Common myeloid progenitor, CD34-positive (primary cell): ENCODE measurements at places on chromosomes 7 and 10.
A peak's percentile ranks its signal among the peaks of the same experiment; 100 is the strongest.

GRCh38 chr7:138813945-138814344 lies 15.9 kb upstream of the ATP6V0A4 start:
- no peak for DNase-seq

- peak; percentile 88 for DNase-seq
Measured at GRCh38 chr10:59907918-59908807, 1.8 kb upstream of the CCDC6 start.

- DNase-seq, result no peak
Measured at GRCh38 chr10:110843796-110844616, 27.7 kb upstream of the PDCD4 start.

GRCh38 chr7:155815332-155816191 lies 3.3 kb upstream of the SHH start:
- no peak for DNase-seq

- DNase-seq, result peak; percentile 96
Measured at GRCh38 chr10:111113961-111114757, 37.3 kb downstream of the ADRA2A start.

DNA sequence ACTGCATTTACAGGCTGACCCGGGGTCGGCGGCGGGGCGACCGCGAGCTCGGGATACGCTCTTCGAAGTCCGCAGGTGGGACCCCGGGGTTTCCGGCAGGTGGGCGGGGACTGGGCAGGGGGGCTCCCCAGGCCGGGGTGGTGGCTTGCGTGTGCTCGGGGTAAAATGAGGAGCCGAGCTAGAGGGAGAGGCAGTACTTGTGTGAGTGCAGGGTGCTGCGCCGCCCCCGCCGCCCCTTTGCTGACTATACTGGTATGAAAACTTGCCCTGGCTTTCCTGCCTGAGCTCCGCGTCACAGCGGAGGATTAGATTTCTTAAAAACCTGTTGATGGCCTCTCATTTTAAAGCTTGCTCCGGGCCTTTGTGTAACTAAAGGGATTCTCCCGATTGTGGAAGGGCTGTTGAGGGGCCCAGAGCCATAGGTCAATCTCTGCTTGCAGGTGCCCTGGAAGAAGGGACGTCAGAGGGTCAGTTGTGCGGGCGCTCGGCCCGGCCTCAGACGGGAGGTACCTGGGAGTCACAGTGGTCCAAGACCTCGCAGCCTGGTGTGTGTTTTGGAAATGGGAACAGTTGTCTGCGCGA lies 488 bp downstream of the ARMC10 start:
- peak; percentile 43 for DNase-seq

DNA sequence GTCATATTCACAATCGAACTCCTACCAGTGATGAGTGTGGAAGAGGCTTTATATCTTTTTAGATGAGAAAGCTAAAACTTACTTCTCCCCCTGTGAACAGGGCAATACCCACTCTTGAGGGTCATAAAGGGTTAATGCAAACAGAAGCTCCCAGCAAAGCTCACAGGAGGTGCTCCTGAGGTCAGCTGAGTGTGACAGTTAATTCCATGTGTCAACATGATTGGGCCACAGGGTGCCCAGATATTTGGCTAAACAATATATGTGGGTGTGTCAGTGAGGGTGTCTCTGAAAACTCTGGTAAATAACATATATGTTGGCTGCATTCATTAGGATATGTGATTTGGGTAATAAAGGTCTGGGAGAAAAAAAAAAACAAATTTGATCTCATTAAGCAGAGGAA lies 86.0 kb downstream of the HIP1 start:
- DNase-seq, result no peak

DNA sequence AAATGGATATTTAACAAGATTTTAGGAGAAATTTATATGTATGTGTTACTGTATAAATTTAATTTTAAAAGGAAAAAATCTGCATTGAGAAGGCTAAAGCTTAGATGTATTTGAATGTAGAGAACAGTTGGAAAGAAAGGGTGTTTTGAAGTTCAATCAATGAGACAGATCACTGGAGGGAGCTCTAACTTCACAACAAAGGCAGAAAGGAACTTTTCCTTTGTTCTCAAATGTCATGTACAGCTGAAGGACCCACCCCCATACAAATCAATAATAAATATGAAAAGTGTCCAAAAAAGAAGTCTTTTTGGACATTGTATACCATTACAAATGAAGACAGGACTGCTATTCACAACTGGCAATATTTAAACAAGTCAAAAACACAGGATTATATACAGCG lies 403.4 kb downstream of the DNAJB9 start:
- no peak for DNase-seq

GRCh38 chr7:83777406-83778072 lies 128.6 kb upstream of the SEMA3E start:
- no peak for DNase-seq

DNA sequence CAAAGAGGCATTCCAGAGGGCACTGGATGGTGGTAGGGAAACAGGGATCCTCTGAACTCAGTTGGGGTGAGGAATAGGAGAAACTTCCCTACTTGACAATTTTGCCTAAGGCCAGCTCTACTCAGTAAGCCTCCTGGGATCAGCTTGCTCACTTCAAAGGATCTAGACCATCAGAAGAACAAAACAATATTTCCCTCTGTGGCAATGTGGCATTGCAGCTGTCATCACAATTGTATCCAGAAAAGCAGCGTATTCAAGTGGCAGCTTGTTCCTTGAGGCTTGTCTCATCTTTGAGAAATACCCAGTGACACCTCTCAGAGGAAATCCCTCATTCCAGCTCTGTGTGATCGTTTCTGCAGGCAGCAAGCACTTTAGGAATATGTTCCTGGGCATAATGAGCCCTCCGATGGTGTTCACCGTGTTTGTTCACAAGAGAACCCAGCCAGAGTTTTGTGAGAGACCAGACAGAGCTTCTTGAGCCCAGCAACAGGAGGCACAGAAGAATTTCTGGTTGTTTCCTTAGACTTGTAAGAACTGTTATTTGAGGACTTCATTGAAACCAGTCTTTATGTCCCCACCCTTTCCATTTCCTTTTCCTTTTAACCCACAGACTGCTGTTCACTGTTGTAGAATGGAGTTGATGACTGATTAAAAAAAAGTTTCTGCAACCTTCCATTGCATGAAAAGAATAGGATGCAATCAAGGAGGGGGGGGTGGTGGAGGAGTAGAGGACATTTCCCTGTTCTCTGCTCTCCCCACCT lies 747.3 kb downstream of the LRMDA start:
- no peak for DNase-seq

DNA sequence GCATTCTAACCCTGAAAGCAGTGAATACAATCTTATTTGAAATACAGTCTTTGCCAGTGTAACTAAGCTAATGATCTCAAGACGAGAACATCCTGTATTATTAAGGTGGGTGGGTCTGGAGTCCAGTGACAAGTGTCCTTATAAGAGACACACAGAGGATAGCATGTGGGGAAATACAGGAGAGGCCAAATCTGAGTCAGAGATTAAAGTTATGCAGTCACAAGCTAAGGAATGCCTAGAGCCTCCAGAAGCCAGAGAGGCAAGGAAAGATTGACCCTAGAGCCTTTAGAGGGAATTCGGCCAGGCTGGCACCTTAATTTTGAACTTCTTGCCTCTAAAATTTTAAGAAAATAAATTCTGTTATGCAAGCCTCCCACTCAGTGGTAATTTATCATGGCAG lies 87.5 kb upstream of the HGF start:
- no peak for DNase-seq

GRCh38 chr7:127844165-127844564 lies 187.1 kb downstream of the LRRC4 start:
- no peak for DNase-seq

DNA sequence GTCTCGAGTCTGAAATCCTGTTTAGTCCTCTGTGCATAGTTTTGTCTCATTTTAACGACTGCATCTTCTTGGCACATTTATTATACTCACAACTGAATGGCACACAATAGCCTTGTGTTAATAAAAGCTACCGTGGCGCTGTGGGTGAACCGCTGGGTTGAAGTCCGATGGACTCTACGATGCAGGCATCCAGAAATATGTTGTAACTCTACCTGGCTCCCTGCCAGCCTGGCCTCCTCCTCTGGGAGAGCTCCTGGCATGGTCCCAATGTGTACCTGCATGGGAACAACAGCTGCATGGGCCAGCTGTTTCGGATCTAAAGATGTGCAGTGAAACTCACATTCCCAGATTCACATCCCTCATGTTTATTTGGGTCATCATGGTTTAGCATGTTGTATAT lies 3.7 kb upstream of the DPYSL4 start:
- no peak for DNase-seq

GRCh38 chr7:87878208-87878735 lies 2.0 kb downstream of the DBF4 start:
- DNase-seq, result no peak

- peak; percentile 18 for DNase-seq
Measured at GRCh38 chr10:31359979-31360378, 41.0 kb downstream of the ZEB1 start.

GRCh38 chr10:84059526-84059925 lies 79.8 kb upstream of the GHITM start:
- DNase-seq, result no peak

DNA sequence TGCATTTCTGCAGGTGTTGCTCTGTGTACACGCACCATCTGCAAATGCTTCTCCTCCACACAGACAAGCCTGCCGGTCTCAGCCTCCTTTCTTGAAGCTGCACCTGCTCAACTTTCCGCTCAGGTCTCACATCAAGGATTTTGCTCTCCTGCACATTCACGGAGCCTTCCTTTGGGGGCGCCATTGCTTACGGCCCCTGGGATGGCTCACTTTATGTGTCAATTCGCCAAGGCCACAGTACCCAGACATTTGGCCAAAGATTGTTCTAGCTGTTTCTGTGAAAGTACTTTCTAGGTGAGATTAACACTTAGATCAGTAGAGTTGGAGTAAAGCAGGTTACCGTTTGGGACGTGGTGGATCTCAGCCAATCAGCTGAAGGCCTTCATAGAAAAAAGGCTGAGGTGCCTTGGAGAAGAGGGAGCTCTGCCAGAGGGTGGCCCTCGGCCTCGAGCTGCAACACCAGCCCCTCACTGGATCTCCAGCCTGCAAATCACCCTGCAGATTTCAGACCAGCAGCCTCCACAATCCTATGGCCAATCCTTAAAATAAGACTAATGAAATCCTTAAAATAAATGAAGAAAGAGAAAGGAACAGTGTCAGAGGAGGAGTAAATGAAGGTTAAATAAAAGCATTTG lies 39.9 kb upstream of the PPP2R2D start:
- DNase-seq, result no peak

GRCh38 chr10:110357871-110358270 lies 53.2 kb upstream of the SMNDC1 start:
- no peak for DNase-seq

GRCh38 chr10:124918906-124919305 lies 23.0 kb upstream of the ZRANB1 start:
- DNase-seq, result no peak

DNA sequence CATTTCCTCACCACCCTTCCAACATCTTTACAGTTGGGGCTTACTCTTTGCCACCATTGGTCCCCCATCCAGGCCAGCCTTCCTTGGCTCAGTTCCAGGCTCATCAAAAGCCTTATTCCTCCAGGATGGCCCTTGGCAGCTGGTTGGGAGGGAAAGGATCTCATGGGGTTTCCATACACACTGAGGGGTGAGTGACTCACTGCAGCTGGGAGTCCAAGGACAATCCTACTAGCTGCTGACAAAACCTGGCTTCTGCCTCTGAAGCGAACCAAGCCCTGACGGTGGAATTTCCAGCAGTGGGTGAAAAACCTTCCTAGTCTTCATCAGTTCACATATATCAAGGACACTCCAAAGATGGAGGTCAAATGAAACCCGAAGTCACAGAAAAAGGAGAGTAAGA lies 22.9 kb downstream of the CRHR2 start:
- DNase-seq, result no peak

GRCh38 chr7:73625276-73625675 lies 954 bp upstream of the MLXIPL start:
- DNase-seq, result no peak

DNA sequence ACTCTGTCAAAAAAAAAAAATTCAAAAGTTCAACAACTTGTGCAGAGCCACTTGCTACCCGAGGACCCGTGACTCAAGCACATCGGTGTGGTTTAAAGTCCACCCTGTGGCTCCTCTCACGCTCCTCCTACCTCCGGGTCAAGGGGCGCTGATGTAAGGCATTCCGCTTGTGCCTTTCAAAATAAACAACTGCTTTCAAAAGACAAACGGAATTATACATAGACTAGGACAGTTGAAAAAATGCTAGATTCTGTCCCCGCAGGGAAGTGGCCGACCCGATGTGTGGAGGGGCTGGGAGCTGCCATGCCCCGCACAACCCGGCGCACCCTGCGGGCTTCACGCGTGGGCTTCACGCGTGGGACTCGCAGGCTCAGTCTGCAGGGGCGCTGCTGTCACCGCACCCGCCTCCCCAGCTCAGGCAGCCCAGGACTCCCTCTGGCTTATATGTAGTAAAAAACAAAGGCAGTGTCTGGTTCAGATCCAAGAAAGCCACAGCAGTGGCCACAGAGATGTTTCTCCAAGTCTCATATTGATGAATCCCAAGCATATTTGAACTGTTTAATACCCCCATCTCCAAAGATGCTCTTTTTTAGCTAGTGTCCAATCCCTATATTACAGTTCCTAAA lies 239.7 kb upstream of the INHBA start:
- no peak for DNase-seq

GRCh38 chr7:48087349-48087748 lies 1.7 kb upstream of the UPP1 start:
- peak; percentile 23 for DNase-seq

DNA sequence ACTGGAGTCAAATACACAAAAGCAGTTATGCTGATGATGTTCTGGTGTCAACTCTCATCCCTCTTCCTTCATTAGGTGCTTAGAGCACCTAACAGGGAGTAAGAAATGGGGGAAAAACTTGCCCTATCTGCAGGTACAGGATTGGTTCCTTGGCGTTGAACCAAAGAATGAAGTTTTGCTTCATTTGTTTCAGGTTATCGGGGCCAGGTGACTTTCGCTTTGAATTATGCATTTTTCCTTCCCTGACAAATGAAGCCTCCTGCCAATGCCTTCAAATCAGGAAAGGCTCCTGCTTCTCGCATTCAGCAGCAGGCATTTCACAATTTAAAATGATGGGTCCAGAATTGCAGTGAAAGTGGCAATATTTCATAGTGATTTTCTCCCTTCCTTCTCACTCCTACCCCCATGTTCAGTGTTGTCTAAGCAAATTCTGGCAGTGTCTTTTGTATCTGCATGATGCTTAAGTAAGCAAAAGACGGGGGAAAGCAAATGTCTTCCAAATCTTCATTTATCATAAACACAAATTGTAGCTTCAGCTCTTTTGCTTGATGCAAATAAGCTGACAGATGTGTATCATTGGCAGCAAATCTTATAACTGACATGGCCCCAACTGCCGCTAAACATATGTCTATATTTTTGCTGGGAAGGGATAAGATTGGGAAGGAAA lies 29.4 kb downstream of the DNAJB9 start:
- DNase-seq, result no peak
